ENCODE measurements at places on chromosomes 11 and 22.

GRCh38 chr11:78715639-78716311 lies 141.1 kb upstream of the NARS2 start:
- DNase-seq: no peak

GRCh38 chr22:41048791-41049717 lies 43.3 kb upstream of the EP300 start:
- DNase-seq: no peak

DNA sequence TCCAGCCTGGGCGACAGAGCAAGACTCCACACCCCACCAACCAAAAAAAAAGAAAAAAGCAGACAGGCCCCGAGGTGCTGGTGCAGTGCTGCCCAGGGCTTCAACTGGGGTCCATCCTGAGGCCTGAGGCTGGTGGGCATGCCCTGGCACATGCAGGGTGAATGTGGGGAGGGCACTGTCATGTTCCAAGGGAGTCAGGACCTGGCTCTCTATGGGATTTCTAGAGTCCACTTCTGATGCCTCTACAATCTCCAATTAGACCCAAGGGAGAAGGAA lies 10.1 kb downstream of the CENPM start:
- DNase-seq: no peak

DNA sequence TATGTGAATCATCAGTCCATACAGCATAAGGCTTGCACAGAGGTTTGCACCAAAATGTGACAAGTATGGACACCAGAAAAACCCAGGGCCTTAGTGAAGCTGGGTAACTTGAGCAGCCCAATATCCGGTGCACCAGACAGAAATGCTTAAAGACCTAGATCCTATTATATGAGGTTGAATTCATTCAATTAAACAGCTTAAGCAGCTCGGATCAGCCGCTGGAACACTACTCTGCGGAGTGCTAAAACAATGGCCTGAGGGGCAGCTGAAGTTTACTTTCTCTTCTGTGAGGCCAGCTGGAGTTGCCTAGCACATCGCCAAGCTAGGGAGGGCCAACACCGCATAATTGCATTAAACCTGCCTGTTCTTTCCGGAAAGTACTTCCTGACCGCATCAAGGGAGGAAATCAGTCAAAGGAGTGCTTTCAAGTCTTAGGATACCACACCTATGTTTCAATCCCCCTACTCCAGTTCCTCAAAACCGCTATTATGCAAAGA lies 17.0 kb upstream of the FAM181B start:
- DNase-seq: no peak

DNA sequence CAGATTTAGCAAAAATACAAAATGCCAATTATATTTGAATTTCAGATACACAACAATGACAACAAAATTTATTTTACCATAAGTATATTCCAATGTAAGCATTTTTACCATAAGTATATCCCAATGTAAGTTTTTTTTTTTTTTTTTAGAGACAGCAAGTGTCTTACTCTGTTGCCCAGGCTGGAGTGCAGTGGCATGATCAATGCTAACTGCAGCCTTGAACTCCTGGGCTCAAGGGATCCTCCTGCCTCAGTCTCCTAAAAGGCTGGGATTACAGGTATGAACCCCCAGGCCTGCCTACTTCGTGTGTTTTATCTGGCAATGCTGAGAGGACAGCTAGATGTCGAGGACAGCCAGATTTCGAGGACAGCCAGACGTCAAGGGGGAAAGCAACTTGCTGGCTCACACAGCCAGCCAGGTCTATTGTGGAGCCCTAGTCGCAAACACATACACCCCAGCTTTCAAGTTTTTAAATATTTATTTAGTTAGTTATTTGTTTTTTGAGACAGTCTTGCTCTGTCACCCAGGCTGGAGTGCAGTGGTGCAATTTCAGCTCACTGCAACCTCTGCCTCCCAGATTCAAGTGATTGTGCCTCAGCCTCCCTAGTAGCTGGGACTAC lies 1.1 kb upstream of the SERPING1 start:
- DNase-seq: no peak

- no peak for DNase-seq
Measured at GRCh38 chr11:6393989-6394670, 3.9 kb downstream of the SMPD1 start.

DNA sequence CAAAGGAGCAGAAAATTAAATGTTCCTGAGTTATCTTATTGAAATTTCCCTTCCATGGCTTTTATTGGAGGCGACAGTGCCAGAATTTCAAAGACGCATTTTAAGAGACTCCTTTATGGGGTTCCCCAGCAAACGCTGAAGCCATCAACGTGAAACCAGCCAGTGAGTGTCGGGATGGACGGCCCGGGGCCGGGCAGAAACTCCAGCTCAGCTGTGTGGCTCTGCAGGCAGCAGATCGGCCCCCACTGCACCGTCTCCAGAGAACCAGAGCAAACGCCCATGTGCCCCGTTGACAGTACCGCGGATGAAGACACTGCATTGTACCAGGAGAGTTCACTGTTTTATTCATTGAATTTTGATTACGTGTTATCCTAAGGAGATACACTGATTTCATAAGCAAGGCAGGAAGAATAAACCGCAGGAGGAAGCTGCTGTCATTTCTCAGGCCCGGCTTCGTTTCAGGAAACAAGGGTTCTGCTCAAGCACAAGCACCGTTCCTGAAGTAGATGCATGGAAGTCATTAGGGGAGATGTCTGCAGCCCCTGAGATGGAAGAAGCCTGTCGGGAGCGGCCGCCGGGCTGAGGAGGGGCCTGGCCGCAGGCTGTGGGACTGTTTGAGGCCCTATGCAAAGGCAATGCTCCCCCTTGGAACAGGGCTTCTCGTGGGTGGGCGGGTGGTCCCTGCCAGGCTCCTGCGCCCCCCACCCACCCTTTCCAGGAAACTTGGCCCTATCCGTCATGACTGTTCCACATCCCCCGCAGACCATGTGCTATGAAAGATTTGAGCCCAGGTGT lies 639.7 kb downstream of the TBC1D22A start:
- no peak for DNase-seq

GRCh38 chr22:19043121-19044085 lies 78.8 kb downstream of the DGCR2 start:
- no peak for DNase-seq

GRCh38 chr11:96154802-96155520 lies 188.0 kb downstream of the MAML2 start:
- DNase-seq: no peak

GRCh38 chr22:23781511-23782183 lies 5.1 kb upstream of the SMARCB1 start:
- DNase-seq: no peak

DNA sequence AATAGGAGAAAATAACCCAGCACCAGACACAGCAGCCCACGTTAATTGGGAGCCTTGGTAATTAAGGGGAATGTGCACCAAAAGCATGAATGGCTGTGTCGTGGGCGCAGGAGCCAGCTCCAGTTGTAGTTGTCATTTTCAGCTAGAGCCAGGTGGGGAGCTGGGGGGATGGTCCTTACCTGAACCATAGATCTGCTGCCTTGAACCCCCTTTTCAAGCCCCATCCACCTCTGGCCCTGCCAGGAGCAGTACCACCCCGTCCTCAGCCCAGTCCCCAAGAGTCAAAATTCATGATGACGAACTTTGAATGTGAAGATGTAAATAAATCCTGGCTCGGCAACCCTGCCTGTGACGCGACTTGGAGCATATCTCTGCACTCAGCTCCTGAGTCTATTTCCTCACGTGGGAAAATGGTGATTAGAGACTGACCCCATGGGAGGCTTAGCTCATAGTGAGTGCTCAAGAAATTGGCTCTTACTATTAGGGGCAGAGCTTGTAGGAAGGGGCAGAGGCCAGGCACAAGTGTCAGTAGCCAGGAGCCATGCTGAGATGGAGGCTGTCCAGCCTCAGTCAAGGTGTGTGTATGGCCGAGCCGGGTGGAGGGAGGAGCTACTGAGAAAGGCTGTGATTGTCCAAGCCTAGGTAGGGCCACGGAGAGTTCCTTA lies 794 bp upstream of the FXYD6 start:
- no peak for DNase-seq

- no peak for DNase-seq
Measured at GRCh38 chr22:33007485-33007884, 50.7 kb downstream of the SYN3 start.

GRCh38 chr22:31136155-31136554 lies 4.2 kb downstream of the PLA2G3 start:
- no peak for DNase-seq

- DNase-seq: no peak
Measured at GRCh38 chr11:103266167-103266831, 157.1 kb downstream of the DYNC2H1 start.

DNA sequence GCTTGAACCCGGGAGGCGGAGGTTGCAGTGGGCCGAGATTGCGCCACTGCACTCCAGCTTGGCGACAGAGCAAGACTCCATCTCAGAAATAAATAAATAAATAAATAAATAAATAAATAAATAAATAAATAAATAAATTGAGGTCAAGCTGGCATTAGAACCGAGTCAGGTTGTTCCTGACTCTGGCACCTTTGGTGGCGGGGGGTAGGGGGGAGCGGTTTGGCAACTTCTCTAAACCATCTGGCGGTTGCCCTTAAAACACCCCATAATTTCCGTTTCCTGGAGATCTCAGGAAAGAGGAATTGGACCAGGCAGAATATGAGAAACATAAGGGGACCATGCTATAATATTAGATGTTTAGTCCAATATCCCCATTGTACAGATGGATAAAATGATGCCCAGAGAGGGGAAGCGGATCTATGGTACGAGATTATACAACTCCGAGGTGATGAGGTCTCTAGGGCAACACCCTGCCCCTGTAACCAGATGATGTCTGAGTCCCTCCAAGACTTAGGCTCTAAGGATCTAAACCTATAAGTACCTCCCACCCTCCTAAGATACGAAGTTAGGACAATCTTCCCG lies 785 bp downstream of the CLPB start:
- no peak for DNase-seq

- DNase-seq: no peak
Measured at GRCh38 chr11:93005239-93005638, 35.8 kb downstream of the MTNR1B start.

DNA sequence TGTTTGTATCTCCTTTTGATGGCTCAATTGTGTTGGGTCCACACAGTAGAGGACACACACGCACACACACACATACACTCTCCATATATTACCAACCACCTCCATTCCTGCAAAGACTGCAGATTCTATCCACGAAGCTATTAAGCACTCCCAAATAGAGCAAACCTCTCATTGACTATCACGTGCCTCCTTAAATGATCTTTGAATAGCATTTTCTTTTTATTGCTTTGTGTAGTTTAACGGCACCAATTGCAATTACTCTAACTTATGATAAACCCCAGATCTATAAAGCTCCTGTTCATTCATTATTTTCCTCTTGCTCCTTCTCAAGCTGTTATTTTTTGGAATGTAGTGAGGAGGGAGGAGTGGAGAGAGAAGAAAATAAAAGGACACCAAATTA lies 204.7 kb downstream of the ST3GAL4 start:
- no peak for DNase-seq

GRCh38 chr11:116460156-116460920 lies 312.4 kb downstream of the BUD13 start:
- no peak for DNase-seq

DNA sequence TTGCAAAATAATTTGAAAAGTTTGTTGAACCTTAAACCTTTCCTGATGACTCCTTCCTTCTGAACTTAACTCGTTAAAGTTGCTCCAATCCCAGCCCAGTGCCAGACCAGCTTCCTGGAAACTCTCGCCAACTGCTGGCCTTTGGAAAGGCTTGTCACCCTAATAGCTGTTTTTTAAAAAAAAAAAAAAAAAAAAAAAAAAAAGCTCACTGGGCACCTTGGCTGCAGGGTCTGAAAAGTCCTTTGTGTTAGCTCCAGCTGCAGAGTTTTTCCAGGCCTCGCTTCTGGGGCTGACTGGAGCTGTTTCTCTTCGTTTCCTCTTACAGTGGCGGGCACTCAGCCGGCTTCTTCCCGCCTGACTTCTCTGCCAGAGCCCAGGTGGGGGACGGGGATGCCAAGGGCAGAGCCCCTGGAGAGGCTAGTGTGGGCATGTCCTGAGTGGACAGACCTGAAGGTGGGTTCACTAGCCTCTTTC lies 25.1 kb downstream of the KCNQ1OT1 start:
- DNase-seq: no peak
